ENCODE measurements at places on chromosomes 1 and 21.
A peak's percentile ranks its signal among the peaks of the same experiment; 100 is the strongest.

- DNase-seq = no peak
Measured at GRCh38 chr1:107202007-107202406, 61.2 kb downstream of the NTNG1 start.

DNA sequence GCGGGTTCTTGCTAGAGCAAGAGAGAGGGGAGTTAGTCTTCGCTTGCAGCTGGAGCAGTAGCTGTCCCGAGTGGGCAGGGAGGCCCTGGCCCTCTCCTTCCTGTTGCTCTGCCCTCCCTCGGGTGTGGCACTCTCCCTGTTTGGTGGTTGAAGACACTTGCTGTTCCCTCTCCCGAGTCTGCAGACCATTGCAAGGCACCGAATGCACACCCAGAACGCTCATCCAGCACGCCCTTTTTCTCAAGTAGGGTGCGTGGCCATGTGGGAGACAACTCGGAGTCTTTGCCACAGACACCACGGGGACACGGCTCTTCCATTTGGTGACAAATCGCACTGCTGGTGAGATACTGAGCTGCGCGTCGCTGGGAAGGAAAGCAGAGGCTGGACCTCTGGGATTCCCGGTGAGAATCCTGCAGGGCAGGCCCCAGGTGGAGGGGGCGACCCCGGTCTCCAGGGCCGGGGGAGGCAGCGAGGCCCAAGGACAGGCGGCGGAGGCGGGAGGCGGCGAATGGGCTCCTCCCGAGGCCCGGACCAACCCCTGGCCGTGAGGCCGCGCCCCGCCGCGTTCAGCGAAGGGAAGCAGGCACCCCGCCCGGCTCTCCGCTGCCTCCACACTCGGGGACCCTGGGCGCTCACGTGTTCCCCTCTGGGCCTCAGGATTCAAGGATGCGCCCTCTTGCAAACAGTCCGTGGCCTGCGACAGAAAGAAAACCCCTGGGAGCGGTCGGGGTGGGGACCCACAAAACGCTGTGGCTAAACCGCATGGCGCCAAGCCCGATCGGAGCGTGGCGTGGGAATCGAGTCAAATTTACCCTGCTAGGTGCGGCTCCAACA, 10.4 kb upstream of the TMEM200B start:
- DNase-seq = peak; percentile 55

GRCh38 chr21:37984416-37984815, 68.2 kb upstream of the KCNJ6 start:
- DNase-seq = no peak

DNA sequence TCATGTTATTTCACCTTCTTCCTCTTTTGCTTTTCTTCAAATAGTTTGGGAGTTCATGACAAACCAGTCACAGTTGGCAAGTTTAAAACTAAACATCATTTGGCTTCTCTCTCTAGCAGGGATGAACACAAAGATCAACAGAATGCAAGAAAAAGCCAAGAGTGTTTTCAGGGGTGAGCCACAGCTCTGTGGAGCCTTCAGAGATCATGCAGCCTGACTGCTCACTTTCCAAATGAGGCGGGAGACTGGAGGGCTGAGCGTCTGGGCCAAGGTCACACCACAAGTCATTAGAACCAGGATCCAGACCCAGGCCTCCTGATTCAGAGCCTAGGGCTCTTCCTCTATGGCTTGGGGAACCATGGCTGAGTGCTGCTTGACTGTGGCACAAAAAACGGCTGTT, 2.7 kb downstream of the DPT start:
- peak; percentile 46 for DNase-seq

DNA sequence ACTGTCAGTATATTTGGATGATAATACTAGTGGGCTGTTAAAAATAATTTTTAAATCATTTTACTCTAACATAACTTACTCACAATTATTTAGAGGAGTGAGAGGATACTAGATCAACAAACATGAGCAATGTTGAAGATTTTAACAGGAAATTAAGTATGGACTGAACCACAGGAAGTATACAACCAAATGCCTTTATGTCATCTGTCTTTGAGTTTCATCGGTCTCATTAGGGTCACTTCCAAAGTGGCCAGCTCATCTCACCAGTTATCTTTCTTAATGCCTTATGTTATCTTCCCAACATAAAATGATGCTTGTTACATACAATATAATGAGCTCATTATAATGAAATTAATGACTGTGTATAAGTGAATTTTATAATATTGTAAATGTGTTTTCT, 1.5 kb upstream of the RGS1 start:
- DNase-seq = no peak

DNA sequence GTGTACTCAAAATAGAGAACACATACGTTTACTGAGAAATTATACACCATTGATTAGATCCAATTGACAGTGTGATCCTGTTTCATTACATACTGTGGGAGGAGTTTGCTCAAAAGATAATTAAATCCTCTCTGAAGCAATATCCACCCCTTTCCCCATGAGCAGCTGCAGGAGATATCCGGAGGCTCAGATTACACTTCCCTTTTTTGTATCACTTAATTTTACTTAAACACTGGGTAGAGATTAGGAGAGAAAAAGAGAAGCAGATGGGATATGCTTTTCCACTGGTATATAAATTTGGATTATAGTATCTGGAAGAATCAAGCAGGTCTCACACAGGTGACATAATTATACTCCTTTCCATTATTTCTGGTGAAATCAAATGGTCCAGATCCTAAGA, 333.3 kb upstream of the ZRANB2 start:
- DNase-seq = no peak

DNA sequence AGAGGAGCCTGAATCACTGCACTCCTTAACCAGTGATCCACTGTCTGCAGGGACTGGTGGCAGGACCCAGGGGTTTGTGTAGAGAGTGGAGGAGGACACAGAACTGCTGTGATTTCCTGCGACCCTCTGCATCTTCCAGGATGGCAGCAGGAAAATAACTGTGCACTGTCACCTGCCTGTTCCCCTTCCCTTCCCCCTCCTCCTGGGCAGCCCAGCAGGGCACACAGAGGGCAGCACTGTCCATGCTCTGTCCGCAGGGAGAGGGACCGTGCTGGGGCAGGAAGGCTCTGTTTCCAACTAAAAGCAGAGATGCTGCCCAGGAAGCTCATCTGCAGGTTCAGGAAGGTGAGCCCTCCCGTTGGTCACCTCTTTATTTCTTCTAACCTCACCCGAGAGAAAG, 168.7 kb downstream of the ZBTB18 start:
- no peak for DNase-seq
